Activated naive CD4-positive, alpha-beta T cell treated with anti-CD3 and anti-CD28 coated beads for 36 hours (primary cell): ENCODE measurements at places on chromosomes 12 and 14.

- no peak for DNase-seq
Observed at GRCh38 chr14:81765651-81766275, 232.1 kb upstream of the SEL1L start.

- DNase-seq = no peak
Observed at GRCh38 chr12:66065150-66065549, 65.4 kb downstream of the LLPH start.

- no peak for DNase-seq
Observed at GRCh38 chr14:94115631-94116030, 5.1 kb downstream of the IFI27 start.

GRCh38 chr14:102629808-102630350 lies 37.4 kb downstream of the RCOR1 start:
- DNase-seq = no peak

DNA sequence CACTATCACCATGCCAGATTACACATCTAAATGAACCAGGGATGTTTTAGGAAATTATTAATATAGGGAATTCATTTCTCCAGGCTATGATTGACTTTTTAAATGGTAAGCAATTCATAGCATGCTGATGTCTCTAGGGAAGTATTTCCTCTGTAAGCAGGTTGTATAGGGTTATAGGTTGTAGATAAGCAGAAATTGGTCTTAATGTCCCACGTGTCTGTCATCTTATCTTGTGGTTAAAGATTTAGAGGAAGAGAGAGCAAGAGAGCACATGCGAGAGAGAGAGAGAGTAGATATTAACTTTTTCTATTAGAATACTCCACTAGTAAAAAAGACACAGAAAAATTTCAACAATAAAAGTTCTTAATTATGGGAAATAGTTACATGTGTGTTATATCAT lies 32.6 kb downstream of the TRHDE start:
- no peak for DNase-seq

DNA sequence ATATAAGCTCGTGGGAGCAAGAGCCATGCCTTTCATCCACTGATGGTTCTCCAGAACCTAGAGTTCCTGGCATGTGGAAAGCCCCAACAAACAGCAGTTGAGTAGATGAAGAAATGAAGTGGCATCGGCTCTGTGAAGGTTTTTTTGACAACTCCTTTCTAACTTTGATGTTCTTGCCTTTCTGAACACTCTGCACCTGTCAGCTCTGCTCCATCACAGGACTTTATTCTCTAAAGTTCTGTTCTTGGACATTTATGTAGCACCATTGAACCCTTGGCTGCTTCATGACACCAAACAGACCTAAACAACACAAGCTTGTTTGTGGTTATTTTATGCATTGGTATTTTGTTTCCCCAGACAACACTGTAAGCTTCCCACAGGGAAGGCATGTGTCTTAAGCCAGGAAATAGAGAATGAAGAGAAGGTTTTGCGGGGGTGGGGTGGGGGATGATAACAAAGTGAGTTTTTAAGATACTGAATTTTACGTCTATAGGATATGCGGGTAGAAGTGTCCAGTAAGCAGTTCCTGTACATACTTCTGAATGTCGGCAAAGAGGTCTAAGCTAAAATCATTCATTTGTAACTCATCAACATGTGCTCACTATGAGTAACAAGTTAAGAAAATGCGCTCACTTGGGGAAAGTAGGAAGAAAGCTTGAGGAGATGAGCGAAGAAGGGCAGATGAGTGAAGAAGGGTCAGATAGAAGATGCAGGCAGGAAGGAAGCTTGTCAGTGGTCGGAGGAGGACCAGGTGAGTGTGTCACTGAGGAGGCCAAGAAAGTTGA lies 146.0 kb upstream of the PLEKHG7 start:
- peak; percentile 43 for DNase-seq

- no peak for DNase-seq
Observed at GRCh38 chr14:105138551-105139111, 29.9 kb downstream of the JAG2 start.

- DNase-seq = no peak
Observed at GRCh38 chr12:49019120-49019430, 499 bp upstream of the PRKAG1 start.

DNA sequence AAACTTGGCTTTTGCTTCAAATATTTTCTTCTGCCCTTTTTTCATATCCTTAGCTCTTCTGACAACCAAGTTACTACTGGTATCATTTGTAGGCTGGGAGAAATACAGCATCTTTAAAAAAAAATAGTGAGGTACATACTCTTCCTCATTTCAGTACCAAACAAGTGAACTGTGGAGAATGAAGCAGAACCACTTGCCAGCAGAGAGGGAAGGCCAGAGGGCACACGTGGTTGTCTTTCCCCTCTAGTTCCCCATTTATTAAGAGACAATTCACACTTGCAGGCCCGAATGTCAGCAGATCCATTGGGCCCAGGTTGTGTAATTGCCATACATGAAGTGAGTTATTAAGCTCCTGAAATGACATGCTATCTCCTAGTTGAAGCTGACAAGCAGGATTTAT lies 3.2 kb downstream of the SUSD6 start:
- peak; percentile 40 for DNase-seq

DNA sequence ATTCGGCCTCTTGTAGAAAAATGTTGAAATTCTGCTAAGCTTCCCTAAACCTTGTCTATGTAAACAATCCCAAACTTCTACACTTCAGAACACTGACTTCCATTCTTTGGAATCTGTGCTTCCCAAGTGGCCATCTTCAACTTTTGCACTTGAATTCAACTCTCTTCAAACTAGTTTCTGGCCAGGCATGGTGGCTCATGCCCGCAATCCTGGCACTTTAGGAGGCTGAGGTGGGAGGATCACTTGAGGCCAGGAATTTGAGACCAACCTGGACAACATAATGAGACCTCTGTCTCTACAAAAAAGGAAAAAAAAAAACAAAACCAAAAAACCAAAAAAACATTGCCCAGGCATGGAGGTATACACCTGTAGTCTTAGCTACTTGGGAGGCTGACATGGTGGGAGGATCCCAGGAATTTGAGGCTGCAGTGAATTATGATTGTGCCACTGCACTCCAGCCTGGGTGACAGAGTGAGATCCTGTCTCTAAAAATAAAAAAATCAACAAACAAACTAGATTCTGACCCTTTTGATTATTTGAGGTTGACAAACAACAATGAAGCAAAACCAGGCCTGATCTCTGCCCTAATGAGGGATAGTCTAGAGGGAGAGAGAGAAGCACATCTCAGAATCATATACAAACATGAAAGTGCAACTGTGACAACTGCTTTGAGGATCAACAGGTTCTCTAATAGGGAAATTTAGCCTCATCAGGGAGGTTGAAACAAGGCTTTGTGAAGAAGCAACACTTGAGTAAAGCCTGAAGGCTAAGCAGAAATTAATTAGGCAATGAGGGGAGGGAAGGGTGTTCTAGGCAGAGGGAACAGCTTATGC lies 11.6 kb upstream of the C12orf75 start:
- no peak for DNase-seq

- DNase-seq = no peak
Observed at GRCh38 chr14:63268771-63269170, 50.0 kb downstream of the GPHB5 start.

- peak; percentile 47 for DNase-seq
Observed at GRCh38 chr12:78229591-78230101, 399.0 kb downstream of the NAV3 start.

DNA sequence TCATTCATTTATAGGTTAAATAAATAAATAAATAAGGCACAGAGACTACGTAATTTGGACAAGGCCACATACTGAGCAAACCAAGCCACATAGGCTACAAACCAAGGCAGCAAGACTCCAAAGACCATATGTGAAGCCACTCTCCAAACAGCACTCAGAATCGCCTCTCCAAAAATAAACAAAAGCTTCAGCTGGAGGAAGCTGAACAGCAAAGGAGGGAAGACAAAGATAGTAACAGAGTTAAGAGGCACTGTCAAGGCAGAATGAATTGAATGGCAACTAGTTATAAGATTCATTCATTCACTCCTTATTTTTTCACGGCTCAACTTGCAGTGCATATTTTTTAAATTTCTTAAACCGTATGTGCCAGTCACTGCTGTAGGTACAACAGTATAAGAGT lies 200.5 kb upstream of the GRIP1 start:
- DNase-seq = no peak

DNA sequence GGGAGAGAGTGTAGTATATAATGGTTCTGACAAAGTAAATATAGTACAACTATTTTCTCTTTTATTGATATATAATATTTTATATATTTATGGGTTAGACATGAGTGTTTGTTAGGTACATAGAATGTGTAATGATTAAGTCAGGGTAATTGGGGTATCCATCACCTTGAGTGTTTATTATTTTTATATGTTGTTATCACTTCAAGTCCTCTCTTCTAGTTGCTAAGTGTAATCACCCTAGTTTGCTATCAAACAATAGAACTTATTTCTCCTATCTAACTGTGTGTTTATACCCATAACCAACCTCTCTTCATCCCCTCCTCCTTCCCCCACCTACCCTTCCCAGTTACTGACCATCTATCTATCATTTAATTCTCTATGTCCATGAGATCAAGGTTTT lies 64.2 kb downstream of the BRMS1L start:
- no peak for DNase-seq

- DNase-seq = no peak
Observed at GRCh38 chr12:31868965-31869364, 90.2 kb upstream of the RESF1 start.

- DNase-seq = peak; percentile 41
Observed at GRCh38 chr14:68137704-68138619, 318.4 kb downstream of the RAD51B start.

DNA sequence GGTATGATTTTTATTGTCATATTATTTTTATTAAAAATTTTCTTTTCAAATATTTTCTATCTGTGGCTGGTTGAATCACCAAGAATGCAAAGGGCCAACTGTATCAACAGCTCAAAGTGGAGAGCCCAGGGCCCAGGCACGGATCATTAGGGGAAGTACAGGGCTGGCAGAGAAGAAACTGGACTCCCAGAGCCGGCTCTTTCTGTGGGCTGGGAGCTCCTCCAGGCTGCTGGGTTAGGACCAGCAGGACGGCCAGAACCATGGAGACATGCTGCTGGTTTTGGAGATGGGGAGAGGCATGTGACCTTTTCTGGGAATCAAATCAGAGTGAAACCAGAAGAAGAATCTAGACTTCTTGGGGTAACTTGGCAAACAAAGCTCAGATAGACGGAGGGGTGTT lies 220.5 kb downstream of the CACNA1C start:
- DNase-seq = no peak

GRCh38 chr14:95137804-95138167 lies 19.5 kb downstream of the DICER1 start:
- DNase-seq = no peak

GRCh38 chr12:76546889-76547288 lies 12.7 kb downstream of the OSBPL8 start:
- no peak for DNase-seq

GRCh38 chr14:33938131-33938949 lies 12.5 kb downstream of the EGLN3 start:
- DNase-seq = no peak

GRCh38 chr12:127150956-127151355 lies 1116.0 kb upstream of the TMEM132C start:
- DNase-seq = no peak

- no peak for DNase-seq
Observed at GRCh38 chr12:2745655-2746054, 49.1 kb upstream of the FKBP4 start.

- DNase-seq = no peak
Observed at GRCh38 chr12:131830914-131831571, 2.9 kb downstream of the MMP17 start.

DNA sequence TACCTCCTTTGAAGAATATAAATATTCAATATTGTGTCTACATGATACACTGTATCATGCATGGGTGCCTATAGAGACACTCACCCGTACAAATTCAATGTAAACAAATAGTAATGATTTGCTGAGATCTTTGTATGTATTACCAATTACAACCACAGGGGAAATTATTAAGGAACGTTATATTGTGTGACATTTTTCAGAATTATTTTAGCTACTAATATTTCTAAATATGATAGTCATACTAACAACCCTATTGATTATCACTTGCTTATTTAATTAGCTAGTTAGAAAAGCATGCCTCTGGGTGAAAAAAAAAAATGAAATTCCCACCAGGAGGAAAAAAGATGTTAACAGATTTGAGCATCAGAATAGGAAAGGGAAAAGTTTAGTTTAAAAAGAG lies 2.1 kb downstream of the SOX5 start:
- DNase-seq = no peak

DNA sequence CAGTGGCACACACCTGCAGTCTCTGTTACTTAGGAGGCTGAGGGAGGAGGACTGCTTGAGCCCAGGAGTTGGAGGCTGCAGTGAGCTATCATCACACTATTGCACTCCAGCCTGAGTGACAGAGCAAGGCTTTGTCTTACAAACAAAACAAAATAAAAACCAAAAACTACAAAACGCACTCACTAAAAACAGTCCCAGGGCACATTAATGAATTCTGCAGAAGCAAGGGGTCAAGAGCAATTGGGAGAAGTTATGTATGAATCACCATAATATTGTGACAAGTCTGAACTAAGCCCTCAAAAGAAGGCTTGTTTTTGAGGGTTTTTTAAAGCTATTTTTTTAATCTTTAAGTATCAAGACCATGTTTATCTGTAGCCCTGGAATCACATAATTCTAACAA lies 201.1 kb downstream of the MED13L start:
- no peak for DNase-seq
